Stimulated activated naive CD4-positive, alpha-beta T cell treated with Interleukin-2 at 50 U/mL for 16 hours (primary cell): ENCODE measurements at places on chromosomes 7 and 10.

DNA sequence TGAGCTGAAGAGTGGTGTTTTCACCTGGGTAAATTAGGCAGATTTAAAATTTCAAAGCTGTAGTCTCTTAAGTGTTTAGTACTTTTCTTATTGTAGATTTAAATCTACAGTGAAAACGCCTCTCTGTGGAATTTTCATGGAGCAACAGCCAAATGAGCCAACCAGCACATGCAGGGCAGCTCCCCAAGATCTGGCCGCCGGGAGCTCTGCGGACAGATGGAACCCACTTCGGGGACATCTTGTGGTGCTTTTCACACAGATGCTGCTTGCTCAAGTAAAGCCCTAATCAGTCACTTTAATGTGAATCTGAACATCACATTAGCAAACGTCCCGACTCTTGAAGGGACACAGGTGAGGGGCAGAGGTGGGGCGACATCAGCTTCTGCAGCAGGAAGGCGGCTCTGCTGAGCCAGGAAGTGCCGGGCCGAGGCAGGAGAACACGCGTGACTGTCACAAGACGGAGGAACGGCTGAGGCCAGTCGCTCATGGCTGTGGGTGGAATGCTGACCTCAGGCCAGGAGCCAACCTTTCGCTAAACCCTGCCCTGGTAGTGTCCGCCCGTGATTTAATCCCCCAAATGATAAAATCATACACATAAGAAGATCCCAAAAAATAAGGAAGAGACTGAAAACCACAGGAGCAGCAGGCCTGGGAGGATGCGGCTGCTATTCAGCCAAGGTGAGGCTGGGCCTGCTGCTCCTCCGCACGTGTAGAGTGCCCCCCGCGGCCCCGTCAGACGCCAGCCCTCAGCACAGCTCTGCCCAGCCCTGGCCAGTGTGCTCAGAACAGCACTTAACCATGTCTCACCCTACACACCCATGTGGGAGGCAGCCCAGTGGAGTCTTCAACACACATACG, 256.8 kb downstream of the ZMYND11 start:
- DNase-seq: no peak

DNA sequence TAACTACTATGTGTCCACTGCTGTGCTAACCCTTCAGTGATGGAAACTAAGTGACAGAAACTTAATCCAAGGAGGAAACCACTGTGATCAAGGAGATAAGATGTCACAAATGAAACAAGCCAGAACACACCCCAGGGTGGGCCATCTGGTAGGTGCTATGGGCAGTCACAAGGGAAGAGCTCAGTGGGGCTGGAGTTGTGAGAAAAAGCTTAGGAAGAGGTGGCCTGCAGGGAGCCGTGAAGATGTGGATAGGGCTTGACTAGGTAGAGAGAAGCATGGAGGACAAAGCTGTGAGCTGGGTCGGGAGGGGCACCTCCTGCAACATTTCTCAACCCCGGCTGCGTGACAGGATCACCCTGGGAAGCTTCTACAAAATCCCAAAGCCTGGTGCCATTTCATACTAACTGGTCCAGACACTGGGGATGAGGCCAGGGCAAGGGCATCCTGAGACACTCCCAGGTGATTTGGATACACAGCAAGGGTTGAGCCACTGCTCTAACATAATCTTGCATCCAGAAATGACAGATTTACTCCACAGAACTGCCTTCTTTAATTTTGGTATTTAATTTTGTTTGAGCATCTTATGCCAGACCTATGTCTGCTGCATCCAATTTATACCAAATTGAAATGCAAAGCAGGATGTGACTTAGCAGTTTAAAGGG, 69.3 kb downstream of the OSBPL3 start:
- DNase-seq: no peak

GRCh38 chr10:7955446-7955845, 99.0 kb upstream of the GATA3 start:
- DNase-seq: no peak

- DNase-seq: no peak
These were observed 70.6 kb downstream of the FGFR2 start for GRCh38 chr10:121527690-121528089.

DNA sequence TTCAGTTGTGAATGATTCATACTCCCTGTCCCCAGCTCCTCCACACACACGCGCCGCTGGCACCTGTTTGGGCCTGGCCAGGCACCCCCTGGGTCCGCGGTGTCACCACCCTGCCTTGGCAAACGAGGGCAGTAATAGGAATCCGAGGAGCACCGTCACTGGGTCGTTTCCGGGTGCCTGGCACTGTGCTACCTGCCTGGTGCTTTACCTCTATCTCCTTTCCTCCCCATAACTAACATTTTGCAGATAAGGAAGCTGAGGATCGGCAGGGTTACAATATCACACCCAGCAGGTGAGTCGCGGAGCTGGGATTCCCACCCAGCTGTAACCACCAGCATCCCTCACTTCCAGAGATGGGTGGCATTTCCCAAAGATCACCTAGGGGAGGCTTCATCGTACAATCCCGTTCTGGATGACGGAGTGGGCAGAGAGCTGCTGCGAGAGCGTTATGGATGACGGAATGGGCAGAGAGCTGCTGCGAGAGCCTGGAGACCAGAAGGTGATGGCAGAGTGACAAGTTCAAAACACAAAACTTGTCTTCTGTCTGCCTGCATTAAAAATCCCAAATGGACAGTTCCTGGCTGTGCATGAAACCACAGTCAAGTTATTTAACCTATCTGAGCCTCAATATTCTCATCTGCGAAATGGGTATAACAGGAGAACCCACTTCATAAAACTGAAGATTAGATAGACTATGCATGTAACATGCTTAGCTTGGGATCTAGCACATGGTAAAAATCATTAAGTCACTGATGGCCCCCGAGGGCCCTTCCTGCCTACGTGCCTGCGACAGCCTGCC, 1.1 kb upstream of the HSPA12A start:
- DNase-seq: no peak

- no peak for DNase-seq
These were observed 13.9 kb downstream of the VENTX start for GRCh38 chr10:133251388-133252222.

GRCh38 chr10:43035800-43036199, 41.1 kb upstream of the RET start:
- DNase-seq: no peak

DNA sequence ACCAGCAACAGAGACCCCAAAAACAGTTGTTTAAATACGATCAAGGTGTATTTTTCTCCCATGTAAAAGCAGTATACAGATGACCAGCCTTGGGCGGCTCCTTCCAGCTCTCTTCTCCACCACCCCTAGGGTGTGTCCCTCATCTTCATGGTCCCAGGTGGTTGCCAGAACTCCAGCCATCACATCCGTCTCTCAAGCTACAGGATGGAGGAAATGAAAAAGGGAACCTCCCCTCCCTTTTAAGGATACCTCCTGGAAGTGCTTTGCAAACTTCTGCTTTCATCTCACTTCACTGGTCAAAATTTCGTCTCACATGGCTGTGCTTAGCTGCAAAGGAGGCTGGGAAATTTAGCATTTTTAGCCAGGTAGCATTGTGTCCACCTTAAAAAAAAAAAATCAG, 59.3 kb downstream of the C10orf105 start:
- no peak for DNase-seq

GRCh38 chr7:94530109-94530508, 20.5 kb downstream of the CASD1 start:
- no peak for DNase-seq

DNA sequence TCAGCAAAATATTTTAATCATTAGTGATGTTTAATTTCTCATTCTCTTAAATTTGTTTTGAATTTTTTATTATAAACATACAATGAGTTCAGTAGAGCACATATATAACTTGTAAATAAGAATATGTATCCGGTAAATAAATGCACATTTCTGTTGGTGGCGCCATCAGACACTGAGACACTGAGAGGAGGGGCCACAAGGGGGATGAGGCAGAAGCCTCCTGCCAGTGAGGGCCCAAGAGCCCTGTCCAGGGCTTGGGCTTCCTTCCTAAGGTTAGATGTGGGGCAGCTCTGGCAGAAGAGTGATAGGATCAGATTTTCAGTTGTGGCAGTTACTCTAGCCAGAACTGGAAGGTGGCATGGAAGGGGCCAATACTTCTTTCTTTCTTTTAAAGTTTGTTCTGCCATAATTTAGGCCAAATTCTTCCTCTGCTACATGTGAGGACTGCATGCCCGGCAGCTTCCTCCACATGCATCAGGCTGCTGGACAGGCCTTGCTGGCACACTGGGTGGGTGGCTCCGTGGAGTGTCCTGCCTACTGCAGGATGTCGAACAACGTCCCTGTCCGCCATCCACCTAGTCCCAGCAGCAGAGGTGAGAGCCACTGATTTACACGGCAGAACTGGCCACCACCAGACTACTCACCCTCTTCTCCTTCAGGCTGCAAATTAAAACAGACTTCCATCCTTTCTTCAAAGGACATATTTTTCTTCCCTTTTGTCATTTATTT, 13.2 kb downstream of the PTPRN2 start:
- DNase-seq: no peak

- no peak for DNase-seq
These were observed 4.0 kb downstream of the RADIL start for GRCh38 chr7:4879396-4880081.

- no peak for DNase-seq
These were observed 100.2 kb downstream of the ATXN7L1 start for GRCh38 chr7:105776068-105776790.
